ENCODE measurements at places on chromosomes 4 and X.

DNA sequence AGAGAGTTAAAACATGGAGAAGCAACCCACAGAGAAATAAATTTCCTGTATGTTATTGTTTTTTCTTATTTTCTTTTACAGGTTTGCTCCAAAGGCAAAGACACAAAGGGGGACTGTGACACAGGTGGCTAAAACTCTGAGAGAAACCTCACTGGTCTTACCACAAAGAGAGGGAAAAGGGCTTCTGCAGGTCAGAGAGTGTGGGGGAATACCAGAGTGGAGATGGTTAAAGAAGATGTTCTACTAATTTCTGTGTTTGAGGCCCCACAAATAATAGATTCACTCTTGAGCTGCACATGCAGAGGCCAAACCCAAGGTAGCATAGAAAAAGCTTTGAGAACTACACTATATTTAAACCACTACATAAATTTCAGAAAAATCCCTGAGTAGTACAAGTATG is 151.3 kb downstream of the GABRA3 start:
- DNase-seq: no peak

DNA sequence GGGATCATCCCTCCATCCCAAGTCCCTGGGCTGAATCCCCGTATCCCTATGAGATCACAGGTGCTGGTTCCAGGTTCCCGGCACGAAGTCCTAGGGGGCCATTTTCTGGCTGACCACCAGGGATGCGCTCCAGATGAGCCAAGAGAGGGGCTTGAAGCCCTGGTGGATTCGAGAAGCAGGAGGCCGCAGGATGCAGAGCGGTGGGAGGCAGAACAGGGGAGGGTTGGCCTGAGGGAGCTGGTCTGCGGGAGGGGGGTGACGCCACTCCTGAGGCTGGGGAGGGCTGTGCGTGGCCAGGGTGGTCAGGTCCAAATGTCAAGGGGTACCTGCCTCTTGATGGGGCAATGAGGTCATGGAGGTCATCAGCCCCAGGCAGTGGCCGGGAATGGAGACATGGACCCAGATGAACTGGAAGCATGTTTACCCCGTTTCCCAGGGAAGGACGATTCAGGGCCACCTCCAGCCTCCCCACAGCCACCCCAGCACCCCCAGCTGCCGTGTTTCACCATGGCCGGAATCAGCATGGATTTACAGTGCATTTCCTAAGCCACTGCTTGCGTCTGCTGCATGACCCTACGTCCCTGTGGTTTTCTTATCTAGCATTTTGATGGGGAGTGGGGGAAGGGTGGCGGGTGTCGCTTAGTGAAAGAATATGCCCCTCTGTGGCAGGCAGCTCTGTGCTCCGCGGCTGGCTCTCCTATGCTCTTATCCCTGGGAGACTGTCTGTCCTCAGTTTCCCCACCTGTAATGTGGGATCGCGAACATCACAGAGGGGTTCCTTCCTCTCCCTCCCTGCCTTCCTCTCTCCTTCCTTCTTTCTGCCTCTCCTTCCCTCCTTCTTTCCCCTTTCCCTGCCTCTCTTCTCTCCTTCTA is 17.0 kb upstream of the HTRA3 start:
- DNase-seq: no peak

- no peak for DNase-seq
These were observed 92.5 kb downstream of the FNIP2 start for GRCh38 chr4:158861281-158861680.

DNA sequence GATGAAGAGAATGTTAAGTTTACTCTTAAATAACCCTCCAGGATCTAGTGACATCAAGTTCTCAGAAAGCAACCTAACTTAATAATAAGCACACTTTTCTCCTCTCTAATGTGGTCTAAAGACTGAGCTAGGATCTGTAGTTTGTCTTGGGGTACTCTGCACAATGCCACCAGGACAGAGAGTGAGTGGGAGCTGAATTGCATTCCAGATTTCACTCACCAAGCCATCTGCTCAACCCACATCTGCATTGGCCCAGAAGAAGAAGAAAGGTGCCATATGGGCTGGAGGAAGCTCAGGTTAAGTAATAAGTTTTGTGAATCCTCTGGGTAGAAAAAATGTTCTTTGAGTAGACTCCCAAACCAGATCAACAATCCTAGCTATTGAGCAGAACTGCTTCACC is 384.6 kb downstream of the PPP3CA start:
- no peak for DNase-seq

GRCh38 chrX:136759968-136760367 is 20.8 kb downstream of the ARHGEF6 start:
- DNase-seq: no peak

DNA sequence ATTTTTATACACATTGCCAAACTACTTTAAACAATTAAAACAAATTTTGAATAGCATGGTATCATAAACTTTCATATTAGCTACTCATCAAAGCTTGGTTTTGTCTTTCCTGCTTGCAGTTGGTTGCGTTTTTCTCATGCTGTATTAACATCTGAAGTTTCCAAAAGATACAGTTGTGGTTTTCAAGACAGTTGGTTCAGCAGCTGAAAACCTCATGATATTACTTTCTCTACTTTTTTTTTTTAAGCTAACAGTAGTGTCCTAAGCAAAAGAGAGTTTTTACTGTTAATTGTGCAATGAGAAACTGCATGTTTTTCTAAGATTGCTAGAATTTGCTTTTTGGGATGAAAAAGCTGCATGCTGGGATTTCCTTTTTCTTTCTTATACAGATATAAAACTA is 15.2 kb downstream of the RUFY3 start:
- DNase-seq: no peak

GRCh38 chr4:116357758-116358157 is 727.6 kb downstream of the TRAM1L1 start:
- no peak for DNase-seq

- DNase-seq: peak; percentile 80
These were observed 1.0 kb downstream of the OTUD4 start for GRCh38 chr4:145179281-145179860.

- no peak for DNase-seq
These were observed 194.7 kb downstream of the OPHN1 start for GRCh38 chrX:68238568-68238967.

DNA sequence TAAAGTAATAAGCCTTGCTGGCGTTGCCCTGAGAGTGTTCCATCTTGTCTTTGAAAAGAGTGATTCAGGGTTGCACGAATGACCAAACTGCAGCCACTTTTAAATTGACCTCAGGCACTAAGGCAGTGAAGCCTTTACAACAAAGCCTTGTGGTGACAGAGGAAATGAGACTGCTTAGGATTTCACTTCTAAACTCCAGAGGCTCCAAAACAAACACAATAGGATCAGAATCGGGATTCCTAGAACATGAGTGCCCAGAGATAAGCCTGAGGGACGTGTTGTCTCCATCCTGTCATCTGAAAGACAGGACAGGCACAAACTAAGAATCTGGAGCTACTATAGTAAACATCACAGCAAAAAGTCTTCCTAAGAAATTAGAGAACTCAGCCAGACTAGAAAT is 405.2 kb downstream of the PPARGC1A start:
- no peak for DNase-seq

All from stimulated activated CD4-positive, alpha-beta T cell treated with anti-CD3 and anti-CD28 coated beads, Interleukin-2, amount 100 ng/mL, for 4 hours (primary cell).